ENCODE measurements at places on chromosomes 16 and 17. TPM values are rescaled to one million over a fixed set of nuclear protein-coding genes. Genes with fewer than 3 reads are reported as not detected.

Gene TBC1D3H
- total RNA-seq, result not detected

DNA sequence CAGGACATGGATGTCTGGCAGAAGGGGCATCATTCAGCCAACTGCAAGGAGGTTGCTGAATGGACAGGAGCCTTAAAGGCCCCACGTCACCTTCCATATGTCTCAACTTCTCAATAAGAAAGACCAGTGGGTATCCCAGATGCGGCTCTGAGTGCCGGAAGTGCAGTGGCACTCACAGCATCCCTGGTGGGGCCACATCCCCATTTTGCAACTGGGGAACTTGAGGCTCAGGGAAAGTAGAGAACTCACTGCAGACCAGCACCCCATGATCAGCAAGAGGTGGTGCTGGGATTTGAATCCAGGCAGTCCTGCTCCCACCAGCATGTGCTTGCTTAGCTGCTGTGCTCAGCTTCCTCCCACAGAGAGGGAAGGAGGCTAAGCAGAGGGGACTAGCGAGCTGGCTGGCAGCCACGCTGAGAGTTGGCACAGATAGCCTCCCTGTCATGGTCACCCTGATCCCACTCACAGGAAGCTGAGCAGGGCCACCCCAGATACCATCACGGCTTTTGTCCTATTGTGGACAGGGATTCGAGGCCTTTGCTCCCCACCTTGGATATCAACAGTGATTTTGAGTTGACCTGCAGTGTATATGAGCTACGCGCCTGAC is 294.2 kb upstream of the FOXF1 start:
- DNase-seq, result no peak

GRCh38 chr16:78290395-78290794 is 190.9 kb downstream of the WWOX start:
- DNase-seq, result no peak

GRCh38 chr17:18181358-18181757 is 2.3 kb upstream of the ALKBH5 start:
- peak; percentile 53 for DNase-seq

DNA sequence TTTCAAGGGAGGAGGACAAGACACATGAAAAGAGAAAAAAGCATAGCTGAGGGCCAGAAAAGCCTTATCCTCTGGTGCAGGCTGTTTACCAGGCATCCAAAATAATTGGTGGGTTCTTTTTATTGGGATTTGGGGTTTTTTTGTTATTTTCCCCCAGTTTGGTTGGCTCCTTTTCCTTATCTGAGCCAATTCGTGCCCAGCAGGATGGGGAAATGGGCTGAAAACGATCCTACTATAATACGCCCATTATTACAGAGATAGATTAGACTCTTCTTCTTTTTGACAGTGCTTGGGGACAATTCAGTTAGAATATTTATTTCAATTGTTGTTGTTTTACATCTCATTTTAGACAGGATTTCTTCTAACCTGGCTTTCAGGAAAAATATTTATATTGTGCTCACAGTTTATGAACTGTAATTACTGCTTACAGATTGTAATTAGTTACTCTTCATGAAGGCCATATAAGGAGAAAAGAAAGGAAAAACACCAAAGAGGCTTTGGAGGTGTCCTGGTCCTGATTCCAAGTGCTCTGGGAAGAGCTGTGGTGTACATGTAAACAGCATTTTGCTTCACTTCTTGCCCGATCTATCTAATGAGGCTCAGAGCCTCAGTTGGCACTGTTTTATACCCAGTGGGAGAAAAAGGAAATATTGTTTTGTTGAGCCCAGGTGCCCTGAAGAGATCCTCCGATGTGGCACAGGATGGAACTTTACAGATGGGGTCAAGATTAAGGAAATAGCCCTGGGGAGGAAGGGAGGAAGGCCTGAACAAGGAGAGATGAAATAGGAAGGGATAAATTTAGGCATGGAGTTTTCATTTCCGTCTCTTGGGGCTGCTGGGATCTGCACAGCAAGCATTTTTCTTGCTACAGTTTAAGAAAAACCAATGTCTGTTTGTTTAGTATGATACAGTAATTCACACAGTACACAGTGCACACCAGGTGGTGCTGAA is 611 bp upstream of the ANKRD40 start:
- DNase-seq, result no peak

DNA sequence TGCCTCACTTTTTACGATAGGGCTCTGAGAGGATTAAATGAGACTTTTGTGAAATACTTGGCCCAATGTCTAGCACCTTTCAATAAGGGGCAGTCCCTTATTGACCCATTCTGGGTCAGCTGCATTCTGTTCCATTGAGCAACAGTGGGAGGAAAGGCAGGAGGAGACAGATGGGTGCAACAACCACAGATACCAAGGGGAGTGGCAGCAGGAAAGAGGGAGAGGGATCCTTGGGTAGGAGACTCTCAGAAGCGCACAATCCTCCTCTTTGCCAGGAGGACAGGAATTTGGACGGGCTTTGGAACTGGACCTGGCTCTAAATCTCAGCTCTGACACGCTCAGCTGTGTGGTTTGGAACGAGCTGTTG is 3.5 kb downstream of the PIPOX start:
- no peak for DNase-seq

- DNase-seq, result no peak
Measured at GRCh38 chr16:90042946-90043514, 23.8 kb upstream of the DBNDD1 start.

GRCh38 chr17:69961501-69962145 is 113.4 kb upstream of the KCNJ16 start:
- no peak for DNase-seq

- DNase-seq, result no peak
Measured at GRCh38 chr17:41428591-41429291, 4.4 kb upstream of the KRT37 start.

Gene KRTAP9-4
- not detected for total RNA-seq

DNA sequence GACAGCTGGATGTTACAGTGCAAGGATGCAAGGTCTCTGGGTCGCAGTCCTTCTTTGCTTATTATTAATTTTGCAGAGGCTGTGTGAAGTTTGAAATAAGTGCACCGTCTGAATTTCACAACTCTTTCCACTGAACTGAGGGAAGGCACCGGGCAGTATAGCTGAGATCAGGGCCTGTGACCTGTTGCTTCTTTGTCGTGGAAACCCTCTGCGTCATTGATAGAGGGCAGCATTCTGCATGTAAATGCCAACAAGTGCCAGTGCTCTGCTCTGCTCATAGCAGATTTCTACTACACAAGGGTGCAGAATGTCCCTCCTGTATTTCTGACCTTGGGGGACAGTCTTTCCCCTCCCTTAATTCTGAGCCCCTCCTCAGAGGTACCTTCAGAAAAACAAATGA is 26.0 kb downstream of the CD300LF start:
- no peak for DNase-seq

DNA sequence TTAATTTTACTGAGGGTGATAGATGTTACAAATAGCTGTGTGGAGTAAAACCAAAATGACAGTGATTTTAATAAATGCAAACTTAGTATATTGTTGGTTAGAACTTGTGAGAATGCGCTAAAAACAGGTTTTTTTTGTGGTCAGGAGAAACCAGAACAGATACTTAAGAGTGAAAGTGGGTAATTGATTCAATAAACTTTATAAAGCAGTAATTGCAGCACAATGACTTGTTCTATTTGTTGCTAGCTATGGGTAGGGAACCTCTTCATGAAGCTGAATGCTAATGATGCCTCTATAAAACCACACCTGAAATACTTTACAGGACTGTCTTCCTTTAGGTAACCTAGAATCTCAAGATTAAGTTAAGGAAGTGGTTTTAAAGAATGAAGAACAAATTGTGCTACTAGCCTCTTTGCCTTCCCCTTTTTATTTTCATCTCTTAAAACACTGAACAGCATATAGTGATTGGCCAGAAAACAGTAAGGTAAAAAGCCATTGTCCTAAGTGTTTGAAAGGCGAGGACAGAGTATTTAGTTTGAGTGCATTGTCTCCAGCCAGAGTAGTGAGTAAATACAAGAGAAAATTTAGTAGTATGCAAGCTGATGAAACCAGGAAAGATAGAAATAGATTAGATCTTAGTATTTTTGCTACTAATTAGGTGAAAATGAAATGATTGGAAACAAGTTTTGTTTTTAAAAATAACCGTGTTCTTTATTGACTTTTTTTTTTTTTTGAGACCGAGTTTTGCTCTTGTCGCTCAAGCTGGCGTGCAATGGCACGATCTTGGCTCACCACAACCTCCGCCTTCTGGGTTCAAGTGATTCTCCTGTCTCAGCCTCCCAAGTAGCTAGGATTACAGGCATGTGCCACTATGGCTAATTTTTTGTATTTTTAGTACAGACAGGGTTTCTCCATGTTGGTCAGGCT is 6.0 kb downstream of the GGNBP2 start:
- no peak for DNase-seq

GRCh38 chr17:73210002-73210678 is 17.3 kb downstream of the COG1 start:
- no peak for DNase-seq

DNA sequence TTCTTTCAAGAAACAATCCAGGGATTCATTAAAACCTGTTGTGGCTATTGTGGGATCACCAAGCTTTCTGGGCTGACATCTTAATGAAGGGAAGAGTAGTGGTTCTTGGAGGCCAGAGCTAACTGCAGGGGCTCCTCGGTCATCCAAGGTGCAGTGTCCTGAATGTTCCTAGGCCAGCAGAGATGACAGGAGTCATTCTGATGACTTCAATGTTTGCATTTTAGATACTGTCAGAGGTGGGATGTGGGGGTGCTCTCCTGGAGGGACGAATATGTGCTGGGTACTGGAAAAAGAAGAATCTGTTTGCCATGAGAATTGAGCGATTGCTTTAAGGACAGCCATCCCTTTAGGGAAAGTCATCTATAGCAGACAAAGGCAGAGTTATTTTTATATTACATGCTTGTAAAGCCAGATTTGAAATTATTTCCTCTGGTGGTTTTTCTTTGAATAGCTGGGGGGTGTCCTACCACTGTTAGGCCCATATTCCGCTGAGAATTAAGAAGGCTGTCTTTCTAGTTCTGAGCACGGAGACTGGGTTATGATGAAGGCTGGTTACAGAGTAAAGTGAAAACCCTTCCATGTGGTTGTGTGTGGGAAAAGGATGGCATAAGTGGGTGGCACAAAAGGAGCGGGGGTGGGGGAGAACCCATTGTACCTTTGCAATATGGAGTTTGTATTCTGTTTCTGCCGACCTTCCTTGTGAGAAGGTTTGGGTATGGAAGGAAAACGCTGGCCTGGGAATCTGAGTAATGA is 7.4 kb downstream of the HLF start:
- no peak for DNase-seq

- no peak for DNase-seq
Measured at GRCh38 chr17:76513306-76513692, 12.1 kb upstream of the RHBDF2 start.

DNA sequence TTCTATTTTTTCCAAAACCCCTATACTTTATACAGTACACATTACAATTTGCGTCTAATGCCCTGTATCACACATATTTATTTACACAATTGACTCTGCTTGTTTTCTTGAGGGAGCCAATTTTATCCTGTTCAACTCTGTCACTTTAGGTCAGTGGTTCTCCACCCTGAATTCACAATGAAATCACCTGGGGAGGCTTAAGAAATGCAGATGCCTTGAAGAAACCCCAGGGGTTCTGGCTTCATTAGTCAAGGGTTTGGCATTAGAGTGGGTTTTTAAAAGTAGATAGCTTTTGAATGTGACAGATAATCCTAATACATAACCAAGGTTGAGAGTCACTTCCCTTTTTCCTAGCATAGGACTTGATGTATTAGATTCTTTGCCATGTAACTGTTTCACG is 398.6 kb upstream of the ERCC4 start:
- no peak for DNase-seq

Data from MCF 10A (cell line).